ENCODE measurements at places on chromosomes 3 and 15.

DNA sequence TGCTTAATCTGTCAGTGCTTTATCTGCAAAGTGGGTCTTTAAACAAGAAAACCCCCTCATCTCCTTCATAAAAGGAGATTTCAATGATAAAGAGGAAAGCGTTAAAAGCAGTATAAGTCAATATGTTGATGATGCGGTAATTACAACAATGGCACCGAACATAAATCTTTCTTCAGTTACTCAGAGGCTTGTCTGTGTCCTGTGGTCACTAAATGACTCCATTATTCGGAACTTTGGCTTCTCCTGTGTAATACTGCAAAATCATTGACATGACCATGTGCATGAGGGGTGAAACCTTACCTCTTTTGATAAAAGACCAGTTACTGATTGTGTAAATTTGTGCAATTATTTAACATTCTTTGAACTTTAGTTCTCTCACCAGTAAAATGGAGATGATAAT, 4.8 kb upstream of the USP3 start:
- DNase-seq = no peak

GRCh38 chr3:1207904-1208303, 115.1 kb downstream of the CNTN6 start:
- no peak for DNase-seq

- no peak for DNase-seq
Measured at GRCh38 chr3:197353001-197353866, 54.8 kb upstream of the DLG1 start.

DNA sequence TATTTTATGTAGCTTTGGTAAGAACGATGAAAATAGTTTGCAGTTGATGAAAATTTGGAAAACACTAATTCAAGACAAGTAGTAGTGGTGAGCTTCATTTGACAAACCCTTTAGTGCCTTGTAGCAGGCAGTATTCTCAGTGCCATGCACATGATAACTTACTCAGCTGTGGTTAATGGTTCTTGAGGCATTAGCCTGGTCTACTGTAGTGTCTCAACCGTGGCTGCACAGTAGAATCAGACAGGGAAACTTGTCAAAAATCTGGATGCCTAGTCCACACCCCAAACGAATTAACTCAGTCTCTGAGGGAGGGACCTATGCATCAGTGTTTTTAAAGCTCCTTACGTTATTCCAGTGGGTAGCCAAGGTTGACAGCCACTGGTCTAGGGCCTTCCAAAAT, 45.4 kb downstream of the PSMD6 start:
- DNase-seq = no peak

- no peak for DNase-seq
Measured at GRCh38 chr15:53808058-53808706, 48.7 kb upstream of the WDR72 start.

- DNase-seq = no peak
Measured at GRCh38 chr15:42937143-42937542, 16.6 kb upstream of the TTBK2 start.

GRCh38 chr3:50237133-50237651, 1.2 kb downstream of the GNAI2 start:
- no peak for DNase-seq

DNA sequence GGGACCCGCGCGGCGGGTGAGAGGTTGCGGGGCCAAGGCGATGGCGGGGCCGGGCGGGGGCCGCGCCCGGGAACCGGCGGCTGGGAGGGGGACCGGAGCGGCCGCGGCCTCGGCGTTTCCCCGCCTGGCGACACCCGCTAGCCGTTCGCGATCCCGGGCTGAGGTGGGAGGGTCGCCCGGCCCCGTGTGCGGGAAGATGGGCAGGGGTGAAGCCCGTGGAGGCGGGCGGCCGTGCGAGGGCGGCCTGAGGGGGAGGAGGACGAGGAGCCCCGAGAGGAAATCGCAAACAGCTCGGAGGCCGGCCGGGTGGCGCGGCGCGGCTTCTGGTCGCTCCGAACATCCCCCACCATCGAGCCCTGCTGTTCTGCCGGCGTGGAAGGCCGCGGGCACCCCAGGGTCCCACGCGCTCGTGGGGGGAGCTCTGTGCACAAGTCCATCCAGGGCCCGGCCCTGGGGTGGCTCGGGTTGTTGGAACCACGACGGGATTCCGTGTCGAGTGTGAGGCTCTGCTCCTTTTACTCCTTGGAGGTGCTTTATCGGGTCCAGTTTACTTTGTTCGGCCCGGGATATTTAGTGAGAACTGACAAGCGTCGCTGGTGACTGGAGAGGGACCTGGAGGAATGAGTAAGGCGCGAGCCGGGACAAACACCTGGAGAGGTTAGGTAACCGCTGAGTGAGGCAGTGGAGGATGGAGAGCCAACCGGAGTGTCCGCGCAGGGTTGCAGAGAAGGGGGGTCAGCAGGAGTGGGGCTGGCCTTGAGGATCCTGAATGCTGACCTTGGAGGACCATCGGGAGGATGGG, 728 bp downstream of the CRTC3 start:
- no peak for DNase-seq

DNA sequence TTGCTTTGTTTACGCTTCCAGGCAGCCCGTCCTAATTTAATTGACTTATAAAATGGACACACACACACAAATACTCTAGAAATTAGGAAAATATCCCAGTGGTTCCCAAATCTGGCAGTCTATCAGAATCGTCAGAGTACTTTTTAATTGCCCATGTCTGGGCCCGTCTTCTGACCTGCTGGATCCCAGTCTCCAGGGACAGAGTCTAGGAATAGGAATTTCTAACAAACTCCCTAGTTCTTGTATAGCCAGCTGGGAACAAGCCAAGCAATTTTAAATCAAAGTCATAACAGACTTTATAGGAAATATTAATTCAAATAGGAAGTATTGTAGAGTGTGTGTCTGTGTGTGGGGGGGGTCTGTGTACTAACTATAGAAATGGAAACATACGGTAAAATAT, 33.4 kb downstream of the LDHAL6B start:
- no peak for DNase-seq

GRCh38 chr3:56975567-56975966, 84.9 kb upstream of the SPATA12 start:
- DNase-seq = no peak

- no peak for DNase-seq
Measured at GRCh38 chr15:89401631-89402517, 67.2 kb upstream of the POLG start.

DNA sequence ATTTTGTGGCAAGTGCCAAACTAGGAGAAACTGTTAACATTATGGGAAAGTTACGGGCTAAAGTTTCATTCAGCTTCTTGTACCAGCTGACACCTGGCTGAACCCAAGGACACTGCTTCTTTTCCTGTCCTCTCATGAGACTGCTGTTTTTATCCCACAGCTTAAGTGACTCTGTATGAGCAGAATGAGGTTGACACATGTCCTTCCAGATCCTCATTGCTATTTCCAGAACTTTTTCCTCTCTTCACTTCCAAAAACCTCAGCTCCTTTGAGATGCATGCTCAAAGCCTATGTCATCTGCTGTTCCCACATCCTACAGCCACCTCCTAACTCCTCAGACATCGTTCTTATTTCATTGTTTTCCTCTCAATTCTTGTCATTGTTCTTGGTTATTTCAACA, 183.6 kb downstream of the DCLK3 start:
- no peak for DNase-seq

DNA sequence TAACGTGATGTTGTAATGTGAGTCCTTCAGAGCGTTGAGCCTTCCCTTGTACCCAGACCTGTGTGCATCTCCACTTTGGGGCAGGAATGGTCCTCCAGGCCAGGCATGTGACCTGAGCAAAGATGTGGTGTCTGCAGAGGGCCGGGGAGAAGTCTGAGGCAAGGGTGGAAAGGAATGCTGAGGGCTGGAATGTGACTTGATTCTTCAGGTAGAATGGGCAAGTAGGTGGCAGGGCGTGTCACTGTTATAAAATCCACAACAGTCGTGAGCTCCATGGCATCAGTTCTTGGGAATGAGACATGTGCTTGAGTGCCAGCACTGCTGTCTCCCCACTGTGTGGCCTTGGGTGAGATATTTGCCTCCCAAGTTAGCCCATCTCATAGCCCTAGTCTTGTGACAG, 24.0 kb upstream of the BSN start:
- DNase-seq = no peak

DNA sequence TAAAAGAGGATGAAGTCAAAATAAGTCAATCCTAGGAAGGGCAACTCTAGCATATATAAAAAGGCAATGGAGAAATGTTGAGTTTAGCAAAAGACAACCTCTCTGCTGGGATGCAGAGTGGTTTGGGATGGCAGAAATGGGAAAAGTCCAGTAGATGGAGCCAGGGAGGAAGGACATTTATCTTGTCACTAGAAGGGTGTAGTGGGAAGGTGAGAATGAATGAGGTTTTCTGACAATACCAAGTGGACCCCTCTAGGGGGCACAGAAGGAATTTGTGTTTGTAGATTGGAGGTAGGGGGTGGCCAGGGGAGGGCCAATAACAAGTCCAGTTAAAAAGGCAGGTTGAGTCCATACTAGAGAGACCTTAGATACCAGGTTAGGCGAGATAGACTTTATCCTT, 80.0 kb downstream of the THSD4 start:
- DNase-seq = no peak

GRCh38 chr15:71083349-71083748, 31.9 kb upstream of the THSD4 start:
- no peak for DNase-seq

GRCh38 chr3:41125258-41125657, 74.0 kb upstream of the CTNNB1 start:
- DNase-seq = no peak

DNA sequence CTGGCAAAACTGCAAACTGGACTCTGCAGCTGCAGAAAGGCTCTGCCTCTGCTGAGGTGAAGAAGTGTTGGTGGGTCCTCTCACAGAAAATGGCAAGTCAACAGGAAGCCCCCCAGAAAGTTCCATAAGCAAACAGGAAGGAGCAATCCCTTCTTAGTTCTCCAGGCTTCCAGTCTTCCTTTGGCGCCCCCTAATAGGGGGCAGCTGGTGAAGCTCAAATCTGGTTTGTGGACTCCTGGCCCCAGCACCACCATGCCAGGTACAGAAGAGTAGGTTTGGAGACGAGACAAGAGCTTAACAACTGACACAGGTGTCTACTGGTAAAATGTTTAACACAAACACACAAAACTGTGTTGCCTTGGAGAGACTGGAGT, 35.5 kb downstream of the LEO1 start:
- DNase-seq = no peak

DNA sequence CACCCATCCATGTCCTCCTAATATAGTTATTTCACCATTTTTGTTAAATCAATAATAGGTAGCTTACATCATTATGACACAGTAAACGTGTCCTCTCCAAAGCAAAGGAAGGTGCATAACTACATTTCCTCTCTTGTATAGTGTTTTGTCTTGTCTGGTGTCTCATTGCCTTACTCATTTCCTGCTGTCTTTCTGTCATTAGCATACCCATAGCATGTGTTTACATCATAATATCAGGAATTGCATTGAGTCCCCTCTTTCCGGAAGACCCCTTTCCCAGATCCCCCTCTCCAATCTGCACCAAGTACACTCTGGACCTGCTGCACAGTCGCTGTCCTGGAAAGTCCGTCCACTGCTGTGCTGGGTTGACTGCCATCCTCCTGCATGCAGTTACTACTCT, 47.9 kb downstream of the SOX14 start:
- DNase-seq = no peak

- DNase-seq = no peak
Measured at GRCh38 chr3:43515970-43516635, 105.7 kb downstream of the ANO10 start.

- DNase-seq = no peak
Measured at GRCh38 chr15:75887178-75887577, 16.5 kb upstream of the FBXO22 start.

GRCh38 chr3:58200846-58201355, 9.9 kb downstream of the DNASE1L3 start:
- no peak for DNase-seq

- DNase-seq = no peak
Measured at GRCh38 chr3:80733522-80734176, 965.9 kb upstream of the ROBO1 start.

- no peak for DNase-seq
Measured at GRCh38 chr3:80051602-80051962, 283.8 kb upstream of the ROBO1 start.

GRCh38 chr3:172127929-172128580, 88.7 kb downstream of the FNDC3B start:
- DNase-seq = no peak

- no peak for DNase-seq
Measured at GRCh38 chr15:78197632-78198031, 36.7 kb downstream of the ACSBG1 start.

DNA sequence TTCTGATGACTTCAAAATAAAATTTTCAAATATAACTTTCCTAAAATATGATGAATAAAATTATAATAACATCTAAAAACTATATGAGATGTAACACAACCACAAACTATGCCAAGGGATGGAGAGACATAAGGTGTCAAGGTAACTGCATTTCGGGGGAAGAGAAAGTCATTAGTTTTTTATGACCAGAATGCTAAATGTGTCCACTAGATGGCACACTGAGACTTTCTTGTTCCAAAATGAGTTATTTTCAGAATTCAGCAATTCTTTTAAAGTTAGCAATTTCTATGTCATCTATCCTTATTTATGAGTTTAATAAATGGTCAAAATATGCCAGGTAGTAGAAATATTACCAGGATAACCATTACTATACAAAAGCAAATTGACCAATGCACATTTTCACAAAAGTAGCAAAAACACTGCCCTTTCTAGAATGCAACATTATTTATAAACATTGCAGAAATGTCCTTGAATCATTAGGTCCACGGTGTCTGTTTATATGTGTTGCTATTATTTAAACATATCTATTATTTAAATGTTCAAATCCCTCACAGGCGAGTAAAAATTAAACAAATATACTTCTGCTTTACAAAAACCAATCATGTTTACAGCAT, 374.2 kb downstream of the PLCL2 start:
- DNase-seq = no peak

DNA sequence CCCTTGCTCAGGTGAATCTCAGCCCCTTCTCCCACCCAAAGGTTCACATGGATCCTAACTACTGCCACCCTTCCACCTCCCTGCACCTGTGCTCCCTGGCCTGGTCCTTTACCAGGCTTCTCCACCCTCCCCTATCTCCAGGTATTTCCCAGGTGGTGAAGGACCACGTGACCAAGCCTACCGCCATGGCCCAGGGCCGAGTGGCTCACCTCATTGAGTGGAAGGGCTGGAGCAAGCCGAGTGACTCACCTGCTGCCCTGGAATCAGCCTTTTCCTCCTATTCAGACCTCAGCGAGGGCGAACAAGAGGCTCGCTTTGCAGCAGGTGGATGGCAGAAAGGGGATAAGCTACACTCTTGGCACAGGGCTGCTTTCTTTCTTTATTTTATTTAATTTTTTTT, 4.5 kb downstream of the FAM131A start:
- DNase-seq = no peak

DNA sequence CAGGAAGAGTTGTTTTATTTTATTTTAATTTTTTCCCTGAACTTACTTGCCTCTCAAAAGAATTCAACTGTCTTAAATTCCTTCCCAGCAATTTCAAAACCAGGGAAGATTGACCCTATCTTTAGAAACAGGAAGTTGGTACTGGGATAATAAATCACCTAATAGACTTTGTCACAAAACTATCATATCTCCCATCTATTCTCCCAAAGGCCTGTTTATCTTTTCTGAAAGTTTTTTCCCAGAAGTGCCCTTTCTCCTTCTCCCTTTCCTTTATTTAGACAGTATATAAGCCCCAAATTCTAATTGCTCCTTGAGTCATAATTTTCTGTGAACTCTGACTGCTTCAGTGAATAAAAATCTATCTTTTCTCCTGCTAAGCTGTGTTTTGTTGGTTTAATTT, 2.9 kb upstream of the RNF7 start:
- DNase-seq = no peak

- no peak for DNase-seq
Measured at GRCh38 chr15:47678040-47678439, 39.3 kb upstream of the SEMA6D start.

GRCh38 chr3:51578238-51578637, 39.7 kb downstream of the RAD54L2 start:
- no peak for DNase-seq
